ENCODE measurements at places on chromosomes 2 and 18. TPM values are rescaled to one million over a fixed set of nuclear protein-coding genes. Genes with fewer than 3 reads are reported as not detected.

- H3K36me3 ChIP-seq, result no peaks in the 10 kb centered on the region
- no peak overlapping the region for H3K4me3 ChIP-seq
- H3K27ac ChIP-seq, result no peak overlapping the region
- no peak for DNase-seq
- H3K27me3 ChIP-seq, result no peaks in the 10 kb centered on the region
- no peaks in the 10 kb centered on the region for H3K4me1 ChIP-seq
Observed at GRCh38 chr18:58015065-58015780, 28.8 kb upstream of the NEDD4L start.

- DNase-seq, result no peak
- no peak overlapping the region for H3K27ac ChIP-seq
- peaks cover 16% of the 10 kb centered on the region for H3K27me3 ChIP-seq
- H3K4me3 ChIP-seq, result no peak overlapping the region
- H3K36me3 ChIP-seq, result no peaks in the 10 kb centered on the region
- no peaks in the 10 kb centered on the region for H3K4me1 ChIP-seq
Observed at GRCh38 chr2:239811111-239811781, 213.9 kb downstream of the NDUFA10 start.

GRCh38 chr2:64751286-64752260 lies 97.9 kb upstream of the SERTAD2 start:
- H3K27me3 ChIP-seq, result no peaks in the 10 kb centered on the region
- peak overlapping the region; percentile 85 for H3K4me3 ChIP-seq
- H3K36me3 ChIP-seq, result no peaks in the 10 kb centered on the region
- peaks cover 36% of the 10 kb centered on the region for H3K4me1 ChIP-seq

GRCh38 chr2:233413046-233413445 lies 58.8 kb downstream of the DGKD start:
- H3K4me1 ChIP-seq, result peaks cover 60% of the 10 kb centered on the region
- no peaks in the 10 kb centered on the region for H3K27me3 ChIP-seq
- DNase-seq, result no peak

- no peak overlapping the region for H3K27ac ChIP-seq
- DNase-seq, result no peak
- H3K4me3 ChIP-seq, result no peak overlapping the region
- no peaks in the 10 kb centered on the region for H3K36me3 ChIP-seq
- no peaks in the 10 kb centered on the region for H3K4me1 ChIP-seq
- H3K27me3 ChIP-seq, result no peaks in the 10 kb centered on the region
Observed at GRCh38 chr2:229749779-229750178, 35.4 kb upstream of the DNER start.

DNAJC5G gene
- 2.5 TPM for total RNA-seq

SOCS6 gene
- 53.4 TPM for total RNA-seq

DNA sequence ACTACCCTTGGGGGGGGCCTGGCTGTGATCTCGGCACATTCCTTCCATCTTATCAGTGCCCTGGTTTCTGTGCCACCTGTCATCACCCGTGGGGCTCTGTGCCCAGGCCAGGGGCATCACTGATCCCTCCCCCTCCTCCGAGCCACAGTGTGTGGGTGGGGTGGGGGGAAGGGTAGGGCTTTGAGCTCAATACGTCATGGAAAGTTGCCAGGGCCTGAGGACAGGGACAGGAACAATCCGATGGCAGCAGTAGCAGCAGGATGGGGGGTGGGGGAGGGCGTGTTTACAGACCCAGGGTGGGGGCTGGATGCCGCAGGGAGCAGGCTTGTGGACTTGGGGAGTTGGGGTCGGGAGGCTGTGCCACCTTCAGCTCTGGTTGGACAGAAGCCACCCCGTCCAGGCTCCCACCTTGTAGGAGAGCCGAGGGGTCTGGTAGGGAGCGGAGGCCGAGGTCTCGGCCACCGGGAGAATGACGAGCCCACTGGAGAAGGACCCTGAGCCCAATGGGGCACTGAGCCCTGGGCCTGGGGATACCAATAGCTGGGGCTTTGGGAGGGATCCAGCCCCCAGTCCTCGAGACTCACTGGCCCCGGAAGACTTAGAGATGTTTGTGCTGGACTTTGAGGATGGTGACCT lies 3.5 kb downstream of the SLC4A3 start:
- 0 out of 2 replicates have a peak, but pooled peaks cover 9% of the 10 kb centered on the region for H3K36me3 ChIP-seq
- H3K4me1 ChIP-seq, result peaks cover 32% of the 10 kb centered on the region
- no peak overlapping the region for H3K27ac ChIP-seq
- DNase-seq, result no peak
- H3K27me3 ChIP-seq, result no peaks in the 10 kb centered on the region
- H3K4me3 ChIP-seq, result no peak overlapping the region
